ENCODE measurements at places on chromosomes 5 and 9. TPM values are rescaled to one million over a fixed set of nuclear protein-coding genes. Genes with fewer than 3 reads are reported as not detected.

The SLC25A48 gene
- polyA plus RNA-seq, result not detected

The STK32A gene
- polyA plus RNA-seq, result 0.12 TPM

The PCDHGA5 gene
- polyA plus RNA-seq, result 1.4 TPM

The PSD2 gene
- not detected for polyA plus RNA-seq

The IL9 gene
- polyA plus RNA-seq, result not detected

The SPINK5 gene
- not detected for polyA plus RNA-seq
